ENCODE measurements at places on chromosomes 6 and 20.

DNA sequence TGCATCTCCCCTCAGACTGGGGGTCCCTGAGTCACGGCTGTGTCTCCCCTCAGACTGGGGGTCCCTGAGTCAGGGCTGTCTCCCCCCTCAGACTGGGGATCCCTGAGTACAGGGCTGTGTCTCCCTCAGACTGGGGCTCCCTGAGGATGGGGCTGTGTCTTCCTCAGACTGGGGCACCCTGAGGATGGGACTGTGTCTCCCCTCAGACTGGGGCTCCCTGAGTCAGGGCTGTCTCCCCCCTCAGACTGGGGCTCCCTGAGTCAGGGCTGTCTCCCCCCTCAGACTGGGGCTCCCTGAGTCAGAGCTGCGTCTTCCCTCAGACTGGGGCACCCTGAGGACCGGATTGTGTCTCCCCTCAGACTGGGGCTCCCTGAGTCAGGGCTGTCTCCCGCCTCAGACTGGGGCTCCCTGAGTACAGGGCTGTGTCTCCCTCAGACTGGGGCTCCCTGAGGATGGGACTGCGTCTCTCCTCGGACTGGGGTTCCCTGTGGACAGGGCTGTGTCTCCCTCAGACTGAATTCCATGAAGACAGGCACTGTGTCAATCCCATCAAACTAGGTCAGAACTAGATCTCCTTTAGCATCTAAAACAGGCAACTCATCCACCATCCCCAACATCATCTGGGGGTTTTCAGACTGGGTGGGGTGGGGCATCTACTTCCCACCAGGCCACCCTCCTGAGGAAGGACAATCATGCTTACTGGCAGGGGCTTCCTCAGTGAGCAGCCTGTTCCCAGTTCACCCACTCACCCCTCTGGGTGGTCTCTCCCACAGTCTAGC lies 60.7 kb downstream of the MRPL14 start:
- no peak for DNase-seq

GRCh38 chr6:32895006-32895345 lies 41.0 kb downstream of the PSMB9 start:
- DNase-seq, result no peak

DNA sequence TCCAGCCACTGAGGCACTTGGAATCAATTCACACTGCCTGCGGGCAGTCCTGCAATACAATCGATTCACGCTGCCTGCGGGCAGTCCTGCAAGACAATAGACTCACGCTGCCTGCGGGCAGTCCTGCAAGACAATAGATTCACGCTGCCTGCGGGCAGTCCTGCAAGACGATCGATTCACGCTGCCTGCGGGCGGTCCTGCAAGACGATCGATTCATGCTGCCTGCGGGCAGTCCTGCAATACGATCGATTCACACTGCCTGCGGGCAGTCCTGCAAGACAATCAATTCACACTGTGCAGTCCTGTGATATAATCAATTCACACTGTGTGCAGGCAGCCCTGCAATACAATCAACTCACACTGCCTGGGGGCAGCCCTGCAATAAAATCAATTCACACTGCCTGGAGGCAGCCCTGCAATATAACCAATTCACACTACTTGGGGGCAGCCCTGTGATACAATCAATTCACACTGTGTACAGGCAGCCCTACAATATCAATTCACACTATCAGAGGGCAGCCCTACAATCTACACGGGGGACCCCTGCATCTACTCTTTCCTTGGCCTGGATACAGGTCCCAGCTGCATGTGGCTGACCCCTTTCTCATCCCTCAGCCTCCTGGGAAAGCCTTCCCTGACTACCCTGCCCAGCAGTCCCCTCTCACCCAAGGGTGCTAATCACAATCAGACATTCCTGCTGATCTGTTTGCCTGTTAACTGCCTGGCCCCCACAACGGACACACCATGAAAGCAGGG lies 10.4 kb downstream of the TAF4 start:
- DNase-seq, result no peak

GRCh38 chr6:161694995-161695394 lies 421.1 kb upstream of the AGPAT4 start:
- no peak for DNase-seq

DNA sequence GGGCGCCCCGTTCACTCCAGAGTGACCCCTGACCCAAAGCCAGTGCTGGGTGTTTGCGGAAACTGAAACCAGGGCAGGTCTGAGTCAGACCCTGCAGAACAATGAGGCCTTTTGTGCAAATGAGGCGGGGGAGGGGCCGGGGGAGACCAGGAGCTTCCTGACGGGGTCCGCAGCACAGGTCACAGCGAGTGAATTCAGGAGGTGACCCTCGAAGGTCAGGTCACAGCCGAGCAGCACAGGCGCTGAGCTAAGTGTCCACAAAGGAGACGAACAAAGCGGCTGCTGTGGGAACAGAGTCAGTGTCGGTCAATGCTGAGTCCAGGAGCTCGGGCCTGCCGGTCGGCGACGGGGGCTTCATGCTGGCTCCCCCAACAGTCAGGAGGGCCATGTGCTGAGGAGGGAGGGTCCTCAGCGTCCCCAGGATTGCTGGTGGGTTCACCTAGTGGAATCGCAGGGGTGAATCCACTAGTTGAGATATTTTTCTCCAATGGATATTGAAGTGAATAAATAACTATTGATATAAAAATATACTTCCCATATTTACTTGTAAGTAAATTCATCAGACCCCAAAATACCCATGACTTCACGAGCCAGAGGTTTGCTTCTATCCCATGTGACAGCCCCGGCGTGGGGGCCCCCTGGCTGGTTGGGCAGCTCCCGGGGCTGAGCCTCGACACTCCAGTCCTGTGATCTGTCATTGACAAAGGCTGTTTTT lies 188.4 kb upstream of the SULF2 start:
- DNase-seq, result no peak

DNA sequence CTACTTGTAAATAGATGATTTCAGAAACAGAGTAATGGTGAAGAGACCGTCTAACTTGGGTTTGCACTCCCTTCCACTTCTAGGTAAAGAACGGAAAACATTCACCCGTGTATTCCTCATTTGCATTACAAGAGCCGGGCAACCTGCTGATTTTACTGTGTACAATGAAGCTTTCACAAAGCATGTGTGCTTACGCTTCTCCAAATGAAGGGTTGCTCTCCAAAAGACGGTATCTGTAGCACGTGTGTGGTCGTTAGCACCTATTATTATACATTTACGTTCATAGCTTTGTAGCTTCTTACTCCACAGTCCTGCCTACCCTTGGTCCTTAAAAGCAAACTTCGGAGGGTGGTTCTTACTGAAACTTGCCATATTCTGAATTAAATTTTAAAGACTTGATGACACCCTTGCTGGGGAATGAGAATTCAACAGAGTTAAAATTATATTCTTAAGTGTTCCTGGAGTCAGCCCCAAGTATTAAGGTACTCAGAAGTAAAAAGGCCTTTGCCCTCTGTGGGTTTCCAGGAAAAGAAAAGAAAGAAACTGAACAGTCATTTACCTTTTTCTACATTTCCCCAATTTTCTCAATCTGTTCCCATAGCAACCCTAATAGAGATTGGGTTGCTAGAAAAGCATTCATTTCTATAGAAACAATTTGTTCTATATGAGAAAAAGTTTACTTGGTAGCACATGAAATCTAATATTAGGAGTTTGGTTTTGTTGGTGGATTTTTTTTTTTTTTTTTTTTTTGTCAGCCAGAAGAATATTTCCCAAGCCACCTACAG lies 61.9 kb upstream of the KCNG1 start:
- DNase-seq, result no peak

GRCh38 chr20:24523661-24524060 lies 54.2 kb downstream of the SYNDIG1 start:
- DNase-seq, result no peak

DNA sequence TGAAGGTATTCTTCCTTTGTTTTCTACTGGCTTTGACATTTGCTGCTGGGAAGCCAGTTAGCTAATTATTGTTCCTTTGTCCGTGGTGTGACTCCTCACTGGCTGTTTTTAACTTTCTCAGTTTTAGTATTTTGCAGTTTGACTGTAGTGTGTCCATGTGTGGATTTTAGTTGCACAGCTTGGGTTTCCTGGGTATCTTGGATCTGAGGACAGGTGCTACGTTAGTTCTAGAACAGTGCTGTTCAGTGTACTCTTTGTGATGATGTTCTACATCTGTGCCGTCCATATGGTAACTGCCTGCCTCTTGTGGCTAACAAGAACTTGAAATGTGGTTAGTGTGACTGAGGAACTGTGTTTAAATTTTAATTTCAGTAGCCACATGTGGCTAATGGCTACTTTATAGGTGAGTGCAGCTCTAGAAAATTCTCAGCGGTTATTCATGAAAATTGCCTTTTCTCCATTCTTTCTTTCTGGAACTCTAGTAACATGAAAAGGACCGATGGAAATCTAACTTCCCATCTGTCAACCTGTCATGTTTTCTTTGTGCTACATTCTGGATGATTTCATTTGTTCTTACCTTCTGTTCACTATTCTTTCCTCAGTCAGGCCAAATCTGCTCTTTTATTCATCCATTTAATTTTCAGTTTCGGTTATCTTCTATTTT lies 7.4 kb downstream of the SNX9 start:
- no peak for DNase-seq

DNA sequence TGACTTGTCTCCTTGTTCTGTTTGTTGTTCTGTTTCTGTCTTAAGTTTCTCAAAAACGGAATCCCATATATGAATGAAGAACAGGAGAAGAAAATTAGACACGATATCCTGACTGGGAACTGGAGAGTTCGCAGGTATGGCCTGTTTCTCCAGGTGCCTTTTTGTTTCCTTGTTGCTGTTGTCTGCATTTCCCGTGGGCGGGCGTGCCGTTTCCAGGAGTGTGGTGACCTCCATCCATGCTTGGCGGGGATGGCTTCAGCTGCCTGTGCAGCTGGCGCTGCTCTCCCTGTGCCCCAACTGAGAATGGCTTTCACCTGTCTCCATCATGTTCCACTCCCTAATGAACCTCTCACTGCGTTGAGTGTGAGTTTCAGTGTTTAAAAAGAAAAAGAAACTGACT lies 4.4 kb downstream of the PNLDC1 start:
- no peak for DNase-seq

- DNase-seq, result peak; percentile 79
Observed at GRCh38 chr20:49381558-49382493, 100.6 kb downstream of the KCNB1 start.

GRCh38 chr6:71292001-71292400 lies 3.4 kb downstream of the OGFRL1 start:
- no peak for DNase-seq

DNA sequence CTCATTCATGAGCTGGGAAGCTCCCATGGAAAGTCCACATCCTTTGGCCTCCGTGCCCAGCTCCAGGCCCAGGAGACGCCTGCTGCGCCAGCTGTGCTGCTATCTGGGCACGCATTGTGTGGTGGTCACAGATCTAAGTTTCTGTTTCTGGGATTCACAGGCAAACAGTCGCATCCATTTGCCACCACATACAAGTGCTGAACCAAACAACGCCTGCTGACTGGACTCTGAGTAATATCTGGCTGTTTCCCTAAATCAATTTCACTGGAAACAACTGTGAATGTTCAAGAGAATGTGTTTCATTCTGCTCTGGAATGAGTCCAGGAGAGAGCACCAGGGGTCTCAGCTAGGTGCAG lies 45.5 kb downstream of the IRF4 start:
- no peak for DNase-seq

GRCh38 chr6:87199787-87200186 lies 44.4 kb downstream of the ZNF292 start:
- no peak for DNase-seq

- no peak for DNase-seq
Observed at GRCh38 chr6:16632101-16632500, 129.2 kb downstream of the ATXN1 start.

GRCh38 chr6:113352029-113352801 lies 504.9 kb upstream of the MARCKS start:
- DNase-seq, result no peak

- no peak for DNase-seq
Observed at GRCh38 chr20:13515291-13515690, 123.4 kb downstream of the TASP1 start.

- DNase-seq, result no peak
Observed at GRCh38 chr20:513429-513828, 30.2 kb downstream of the CSNK2A1 start.

- DNase-seq, result no peak
Observed at GRCh38 chr20:48336597-48336996, 491.2 kb downstream of the PREX1 start.

DNA sequence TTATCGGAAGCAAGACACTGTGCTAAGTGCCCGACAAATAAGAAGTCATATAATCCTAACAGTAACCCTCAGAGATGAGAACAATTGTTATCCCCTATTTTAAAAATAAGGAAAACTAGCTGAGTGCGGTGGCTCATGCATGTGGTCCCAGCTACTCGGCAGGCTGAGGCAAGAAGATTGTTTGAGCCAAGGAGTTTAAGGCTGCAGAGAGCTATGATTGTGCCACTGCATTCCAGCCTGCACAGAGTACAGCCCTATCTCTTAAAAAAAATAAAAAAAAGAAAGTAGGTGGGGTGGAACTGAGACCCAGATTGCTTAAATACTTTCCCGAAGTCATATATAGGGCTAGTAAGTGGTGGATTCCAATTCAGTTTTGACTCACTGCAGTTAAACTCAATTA lies 84.7 kb downstream of the UST start:
- DNase-seq, result no peak

DNA sequence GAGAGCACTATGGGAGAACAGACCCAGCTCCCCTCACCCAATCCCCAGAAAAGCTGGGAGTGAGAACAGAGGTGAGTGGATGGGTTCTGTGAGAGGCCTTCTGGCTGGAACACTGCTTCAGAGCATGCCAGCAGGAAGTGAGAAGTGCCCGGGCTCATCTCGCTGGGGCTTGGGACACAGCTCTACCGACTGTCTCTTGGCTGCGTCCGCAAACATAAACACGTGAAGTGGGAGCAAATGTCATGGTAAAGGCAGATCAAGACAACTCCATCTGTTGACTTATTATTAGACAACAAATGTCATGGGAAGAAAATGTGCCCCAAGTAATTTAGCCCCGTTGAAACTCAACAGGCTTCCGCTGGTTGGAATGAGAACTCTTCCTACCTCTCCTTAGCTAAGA lies 25.9 kb downstream of the GNAS-AS1 start:
- DNase-seq, result peak; percentile 17

- no peak for DNase-seq
Observed at GRCh38 chr6:102417368-102417998, 1024.0 kb downstream of the GRIK2 start.

GRCh38 chr6:160393891-160394653 lies 45.9 kb downstream of the SLC22A3 start:
- no peak for DNase-seq

DNA sequence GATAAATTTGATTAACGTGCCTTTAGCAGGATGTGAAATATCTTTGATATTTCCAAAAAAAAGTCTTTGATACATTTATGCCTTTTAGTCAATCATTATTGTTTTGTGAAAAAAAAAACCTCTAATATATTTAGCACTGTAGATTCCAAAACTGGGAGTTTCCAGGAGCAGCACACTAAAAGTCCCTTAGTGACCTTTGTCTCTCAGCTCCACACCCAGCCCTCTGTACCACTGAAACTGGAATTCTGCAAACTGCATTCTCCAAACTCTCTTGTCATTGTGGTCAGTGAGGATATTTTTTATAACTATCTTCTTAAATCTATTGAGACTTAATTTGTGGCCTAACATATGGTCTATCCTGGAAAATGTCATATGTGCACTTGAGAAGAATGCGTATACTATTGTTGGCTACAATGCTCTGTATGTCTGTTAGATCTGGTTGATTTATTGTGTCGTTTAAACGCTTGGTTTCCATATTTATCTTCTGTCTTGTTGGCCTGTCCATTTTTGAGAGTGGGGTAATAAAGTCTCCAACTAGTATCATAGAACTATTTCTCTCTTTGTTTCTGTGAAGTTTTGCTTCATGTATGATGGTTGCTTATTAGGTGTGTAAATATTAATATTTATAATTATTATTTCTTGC lies 73.2 kb upstream of the CNKSR3 start:
- no peak for DNase-seq

Measured in left hindlimb (tissue), 1 donor.